Hematopoietic multipotent progenitor cell treated with erythropoietin and hydrocortisone succinate and interleukin-3 and kit ligand, for 8 days (in vitro differentiated cells): ENCODE measurements at places on chromosomes 16 and 17.
A peak's percentile ranks its signal among the peaks of the same experiment; 100 is the strongest.

- no peak for DNase-seq
Observed at GRCh38 chr17:69228576-69228975, at the start of gene ABCA10. Gene ABCA10, minus strand, starts transcription at chr17:69228824. Its CDS starts 3,466 bp downstream, at chr17:69225358.

GRCh38 chr17:47694581-47695428 lies 844 bp downstream of the TBKBP1 start:
- DNase-seq, result no peak

DNA sequence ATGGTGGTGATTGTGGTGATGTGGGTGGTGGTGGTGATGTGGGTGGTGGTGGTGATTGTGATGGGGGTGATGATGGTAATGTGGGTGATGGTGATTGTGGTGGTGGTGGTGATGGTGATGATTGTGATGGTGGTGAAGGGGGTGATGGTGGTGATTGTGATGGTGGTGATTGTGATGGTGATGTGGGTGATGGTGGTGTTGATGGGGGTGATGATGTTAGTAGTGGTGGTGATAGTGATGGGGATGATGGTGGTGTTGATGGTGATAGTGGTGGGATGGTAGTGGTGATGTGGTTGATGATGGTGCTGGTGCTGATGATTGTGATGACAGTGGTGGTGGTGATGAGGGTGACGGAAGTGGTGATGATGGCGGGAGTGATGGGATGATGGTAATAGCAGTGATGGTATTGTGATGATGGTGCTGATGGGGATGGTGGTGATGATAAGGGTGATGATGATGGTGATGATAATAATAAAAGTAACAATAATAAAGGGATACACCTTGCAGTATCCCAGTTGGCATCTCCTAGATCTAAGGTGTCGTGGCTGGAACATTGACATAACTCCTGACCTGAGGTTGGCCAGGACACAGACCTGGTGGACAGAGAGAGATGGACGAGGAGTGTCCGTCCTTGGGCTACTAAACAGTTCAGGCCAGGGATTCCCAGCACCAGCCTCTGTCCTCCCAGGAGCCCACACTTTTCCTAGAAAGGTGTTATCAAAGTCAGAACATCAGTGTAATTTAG lies 344.5 kb downstream of the SEC14L1 start:
- no peak for DNase-seq

DNA sequence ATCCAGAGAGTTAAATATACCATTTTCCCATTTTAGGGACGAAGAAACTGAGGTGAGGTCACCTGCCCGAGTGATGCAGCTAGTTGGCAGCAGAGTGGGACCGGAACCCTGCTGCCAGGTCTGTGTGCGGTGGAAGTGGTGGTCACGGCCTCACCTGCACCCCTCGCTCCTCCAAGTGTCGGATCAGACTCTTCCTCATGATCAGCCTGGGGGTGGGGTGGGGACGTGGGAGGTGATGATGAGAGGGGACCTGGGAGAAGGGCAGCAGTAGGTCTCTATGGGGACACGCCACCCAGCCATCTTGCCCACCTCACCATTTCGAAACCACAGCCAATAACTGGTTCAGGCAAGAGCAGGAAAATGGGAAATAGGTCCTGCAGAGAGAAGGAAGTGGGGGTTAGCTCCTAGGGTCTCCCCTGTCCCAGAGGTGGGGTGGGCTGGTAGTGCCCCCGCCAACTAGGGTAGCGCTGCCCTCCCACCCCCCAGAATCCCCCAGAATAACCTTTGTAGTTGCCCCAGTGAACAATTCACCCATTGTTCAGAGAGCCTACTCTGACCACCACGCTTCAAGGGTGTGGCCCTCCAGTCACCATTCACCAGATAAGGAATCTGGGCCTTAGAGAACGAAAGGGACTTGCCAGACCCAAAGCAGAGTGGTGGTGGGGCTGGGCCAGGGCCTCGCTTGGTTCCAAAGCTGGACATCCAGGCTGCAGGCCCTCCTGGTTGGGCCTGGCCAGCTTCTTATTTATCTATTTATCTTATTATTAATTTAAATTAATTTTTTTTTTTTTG lies 5.1 kb downstream of the GDPD3 start:
- DNase-seq, result peak; percentile 53

- no peak for DNase-seq
Observed at GRCh38 chr17:52047086-52047485, 111.4 kb downstream of the CA10 start.

DNA sequence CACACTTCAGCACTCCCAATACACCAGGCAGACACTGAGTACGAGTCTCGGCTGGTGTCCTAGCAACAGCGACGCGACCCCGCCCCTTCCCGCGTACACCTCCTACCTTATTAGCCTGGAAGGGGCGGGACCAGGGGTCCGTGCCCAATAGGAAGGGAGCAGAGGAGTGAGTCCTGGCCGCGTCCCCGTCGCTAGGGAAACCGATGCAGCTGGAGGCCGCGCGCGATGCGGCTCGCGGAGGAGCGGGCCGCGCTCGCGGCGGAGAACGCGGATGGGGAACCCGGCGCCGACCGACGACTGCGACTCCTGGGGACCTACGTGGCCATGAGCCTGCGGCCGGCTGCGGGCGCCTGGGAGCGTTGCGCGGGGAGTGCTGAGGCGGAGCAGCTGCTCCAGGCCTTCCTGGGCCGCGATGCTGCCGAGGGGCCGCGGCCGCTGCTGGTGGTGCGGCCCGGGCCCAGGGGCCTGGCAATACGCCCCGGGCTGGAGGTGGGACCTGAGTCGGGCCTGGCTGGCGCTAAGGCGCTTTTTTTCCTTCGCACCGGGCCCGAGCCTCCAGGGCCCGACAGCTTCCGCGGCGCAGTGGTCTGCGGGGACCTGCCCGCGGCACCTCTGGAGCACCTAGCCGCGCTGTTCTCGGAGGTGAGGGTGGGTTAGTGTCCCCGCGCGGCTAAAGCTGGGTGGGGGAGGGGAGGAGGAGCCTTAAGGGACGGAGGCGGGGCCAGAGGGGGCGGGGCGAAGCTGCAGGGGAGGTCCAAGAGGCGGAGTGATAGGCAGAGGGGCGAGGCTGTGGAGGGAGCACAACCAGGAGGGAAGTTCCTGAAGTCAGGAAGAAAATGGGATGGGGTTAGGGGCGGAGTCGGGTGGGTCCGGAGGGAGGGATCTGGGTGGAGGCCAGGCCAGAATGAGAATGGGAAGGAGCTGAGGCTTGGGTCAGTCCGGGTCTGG lies at the start of gene DNAH9:
Gene DNAH9 (plus strand): TSS at position 197 of the 948 bp plus-strand sequence. CDS start 29 bp downstream, at position 226.
- peak; percentile 53 for DNase-seq

DNA sequence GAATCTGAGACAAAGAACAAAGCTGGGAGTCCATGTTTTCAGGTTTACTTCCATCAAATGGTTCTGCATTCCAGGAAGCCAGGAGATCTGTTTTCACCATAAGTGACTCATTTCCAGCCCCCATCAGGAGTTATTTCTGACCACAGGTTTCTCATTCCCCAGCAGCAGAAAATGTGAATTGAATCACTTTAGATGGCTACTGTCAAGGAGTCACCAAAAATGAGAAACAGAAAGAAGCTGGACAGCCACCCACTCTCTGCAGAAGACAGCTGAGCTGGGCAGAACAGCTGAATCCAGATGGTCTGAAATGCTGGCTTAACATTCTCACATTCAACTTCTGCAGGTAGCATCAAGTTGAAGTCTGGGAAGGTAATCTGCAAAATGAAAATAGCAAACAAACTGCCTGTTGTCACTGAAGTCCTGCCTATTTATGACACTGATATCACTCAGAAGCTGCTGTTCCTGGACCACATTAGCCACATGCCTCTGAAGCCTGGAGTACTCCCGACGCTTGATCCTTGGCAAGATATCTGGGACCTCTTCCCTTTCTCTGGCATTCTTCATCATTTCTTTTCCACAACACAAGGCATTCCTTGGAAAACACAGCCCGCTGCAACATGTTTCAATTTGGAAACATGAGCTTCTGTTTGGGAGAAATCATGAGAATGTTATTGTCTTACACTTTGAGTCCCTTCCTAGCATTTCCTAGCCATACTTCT lies 15.3 kb downstream of the CCL11 start:
- DNase-seq, result no peak

DNA sequence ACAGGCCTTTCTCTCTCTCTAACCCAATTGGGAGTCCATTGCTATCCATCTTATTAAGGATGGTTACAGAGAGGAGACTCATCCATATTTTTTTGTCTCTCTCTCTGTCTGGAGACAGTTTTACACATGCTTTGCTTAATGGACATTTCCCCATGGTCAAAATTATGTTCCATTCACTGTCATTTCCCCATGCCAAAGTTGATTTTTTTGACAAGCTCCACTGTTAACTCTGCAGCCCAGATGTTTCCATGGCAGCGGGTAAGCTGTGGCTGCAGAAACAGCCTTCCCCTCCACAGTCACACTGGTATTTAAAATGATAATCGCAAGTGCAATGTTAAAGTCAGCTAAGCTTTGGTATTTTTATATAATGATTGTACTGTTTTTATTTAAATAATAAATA lies 63.9 kb upstream of the HLF start:
- DNase-seq, result no peak

- no peak for DNase-seq
Observed at GRCh38 chr17:59631276-59631675, 11.6 kb downstream of the CLTC start.

DNA sequence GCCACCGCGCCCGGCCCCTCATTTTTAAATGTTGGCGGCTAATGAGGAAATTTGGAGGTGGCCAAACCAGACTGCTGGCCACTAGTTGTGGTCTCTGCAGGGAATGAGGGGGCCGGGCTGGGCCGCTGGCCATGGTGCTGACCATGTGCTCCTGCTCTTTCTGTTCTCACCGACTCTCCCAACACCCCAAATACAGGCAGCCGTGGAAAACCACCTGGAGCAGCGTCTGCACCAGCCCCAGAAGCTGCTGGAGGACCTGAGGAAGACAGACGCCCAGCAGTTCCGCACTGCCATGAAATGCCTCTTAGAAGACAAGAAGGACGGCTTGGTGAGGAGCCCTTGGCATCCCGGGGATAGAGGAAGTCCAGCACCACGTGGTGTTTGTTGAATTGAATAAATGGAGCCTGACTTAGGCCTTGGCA lies 21.3 kb downstream of the OTOA start:
- DNase-seq, result no peak

DNA sequence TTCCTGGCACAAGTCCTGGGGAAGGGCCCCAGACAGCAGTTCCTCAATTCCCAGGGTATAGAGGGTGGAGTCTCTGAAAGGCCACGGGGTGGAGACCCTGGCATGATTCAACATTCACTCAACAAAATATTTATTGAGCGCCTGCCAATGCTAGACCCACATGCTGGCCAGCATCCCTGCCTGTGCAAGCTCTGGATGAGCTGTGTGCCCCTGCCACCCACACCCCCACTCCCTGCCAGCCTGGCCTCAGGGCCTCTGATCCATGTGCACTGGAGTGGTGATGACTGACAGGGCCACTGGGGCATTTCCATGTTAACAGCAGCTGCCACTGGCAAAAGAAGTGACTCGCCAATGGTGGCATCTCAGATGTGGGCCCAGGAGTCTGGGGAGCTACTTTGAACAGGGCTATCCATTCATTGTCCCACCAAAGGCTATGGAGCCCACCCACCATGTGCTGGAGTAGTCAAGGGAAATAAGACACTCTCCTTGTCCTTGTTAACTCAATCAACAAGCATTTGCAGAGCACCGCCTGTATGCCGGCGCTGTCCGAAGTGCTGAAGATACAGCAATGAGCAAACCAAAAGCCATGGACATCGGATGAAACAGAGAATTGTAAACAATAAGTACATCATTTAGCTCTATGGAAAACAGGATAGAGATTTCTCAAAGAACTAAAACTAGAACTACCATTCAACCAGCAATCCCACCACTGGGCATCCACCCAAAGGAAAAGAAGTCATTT lies 3.0 kb upstream of the PRSS22 start:
- no peak for DNase-seq

GRCh38 chr16:985646-986400 lies 4.3 kb downstream of the SOX8 start:
- no peak for DNase-seq

- no peak for DNase-seq
Observed at GRCh38 chr16:30368122-30368791, 2.0 kb downstream of the TBC1D10B start.

GRCh38 chr17:53627511-53627910 lies 195.2 kb upstream of the KIF2B start:
- DNase-seq, result no peak

DNA sequence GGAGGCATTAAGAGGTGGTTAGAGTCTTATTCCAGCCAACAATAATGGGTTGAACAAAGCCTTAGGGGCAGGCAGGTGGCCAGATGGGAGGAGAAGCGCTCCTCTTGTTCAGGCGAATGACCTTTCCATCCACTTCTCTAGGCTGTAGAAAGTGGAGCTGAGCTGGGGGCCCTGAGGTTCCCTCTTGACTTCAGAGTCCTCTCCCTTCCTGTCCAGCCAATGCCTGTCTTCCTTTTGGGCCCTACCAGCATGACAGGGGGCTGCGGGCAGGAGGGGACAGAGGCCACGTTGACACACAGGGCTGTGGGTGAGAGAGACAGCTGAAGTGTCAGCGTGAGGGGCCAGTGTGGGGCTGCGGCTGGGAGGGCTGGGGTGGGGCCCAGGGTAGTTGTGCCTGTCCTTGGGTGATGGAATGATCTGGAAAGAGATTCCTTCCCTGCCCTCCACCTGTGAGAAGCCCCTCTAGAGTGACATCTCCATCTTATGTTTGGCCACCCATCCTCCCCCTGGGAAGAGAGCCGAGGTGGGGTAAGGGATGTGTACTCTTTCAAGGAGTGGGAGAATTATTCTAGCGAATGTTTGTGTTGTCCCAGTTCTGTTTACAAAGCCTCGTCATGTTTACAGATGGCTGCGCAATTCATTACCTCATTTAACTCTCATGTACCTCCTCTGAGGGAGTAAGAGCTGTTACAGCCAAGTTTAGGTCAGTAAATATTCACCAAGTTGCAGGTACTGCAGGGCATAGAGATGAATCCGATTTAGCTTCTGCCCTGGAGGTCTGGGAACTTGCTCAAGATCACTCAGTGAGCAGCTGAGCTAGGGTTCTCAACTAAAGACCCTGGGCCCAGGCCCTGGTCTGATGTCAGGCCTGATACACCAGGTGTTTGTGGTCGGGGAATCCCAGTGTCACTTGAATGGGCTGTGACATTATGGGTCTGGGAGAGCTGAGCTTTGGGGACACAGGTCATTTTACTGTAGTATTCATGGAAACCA lies 3.3 kb downstream of the ERBB2 start:
- no peak for DNase-seq

DNA sequence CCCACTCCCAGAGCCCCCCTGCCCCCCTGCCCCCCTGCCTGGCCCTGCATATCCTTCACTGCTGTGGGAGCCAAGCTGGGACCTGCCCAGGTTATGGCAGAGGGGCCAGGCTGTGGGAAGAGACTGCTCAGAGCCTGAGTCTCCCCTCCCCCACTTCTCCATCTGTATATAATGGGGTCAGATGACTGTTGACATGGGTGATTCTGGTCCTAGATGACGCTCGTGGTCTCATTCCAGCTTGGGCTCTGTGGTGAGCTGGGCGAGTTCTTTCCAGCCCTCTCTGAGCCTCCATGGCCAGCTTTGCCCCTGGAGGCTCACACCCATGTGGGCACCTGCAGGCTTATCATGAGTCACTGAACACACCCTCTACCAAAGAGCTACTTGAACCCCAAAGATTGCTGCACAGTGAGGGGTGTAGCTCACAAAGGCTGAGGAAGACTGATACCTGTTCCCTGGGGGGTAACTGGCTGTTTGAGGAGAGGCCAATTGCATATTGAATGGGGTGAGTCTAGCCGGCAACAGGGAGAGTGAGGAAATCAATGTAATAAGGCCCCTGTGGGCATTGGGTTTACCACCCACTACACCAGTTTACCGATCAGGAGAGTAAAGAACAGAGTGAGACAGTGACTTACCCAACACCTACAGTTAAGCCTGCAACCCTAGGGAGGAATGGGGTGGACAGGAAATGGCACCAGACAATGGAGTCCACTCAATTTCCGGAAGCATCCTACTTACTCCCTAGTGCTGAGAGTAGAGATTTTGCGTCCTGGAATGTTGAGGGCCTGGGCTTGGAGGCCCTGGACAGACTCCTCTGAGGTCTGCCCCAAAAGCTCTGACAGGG lies 4.2 kb upstream of the SREBF1 start:
- peak; percentile 85 for DNase-seq

- DNase-seq, result no peak
Observed at GRCh38 chr17:45934044-45934979, 40.0 kb downstream of the MAPT start.
